ENCODE measurements at places on chromosomes 11 and 22.

DNA sequence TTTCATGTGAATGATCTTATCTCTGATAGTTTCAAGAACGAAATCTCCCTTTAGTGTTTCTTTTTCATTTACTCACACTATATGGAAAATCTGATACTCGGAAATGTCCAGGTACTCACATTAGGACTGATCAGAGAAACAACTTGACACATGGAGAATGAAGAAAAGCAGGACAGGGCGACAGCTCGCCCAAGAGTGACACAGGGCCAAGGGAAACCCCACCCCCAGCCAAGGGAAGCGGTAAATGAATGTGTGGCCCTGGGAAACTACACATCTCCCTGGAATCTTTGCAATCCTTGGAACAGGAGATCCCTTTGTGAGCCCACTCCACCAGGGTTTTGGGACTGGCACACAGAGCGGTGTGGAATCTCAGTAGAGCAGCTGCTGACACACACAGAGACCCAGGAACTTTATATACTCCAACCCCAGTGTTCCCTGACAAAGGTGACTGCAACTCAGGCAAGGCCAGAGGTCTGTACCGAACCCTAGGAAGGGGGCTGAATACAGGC is 303.7 kb upstream of the ARHGAP42 start:
- no peaks in the 10 kb centered on the region for H3K4me1 ChIP-seq
- no peak overlapping the region for H3K27ac ChIP-seq
- no peaks in the 10 kb centered on the region for H3K36me3 ChIP-seq
- H3K4me3 ChIP-seq, result no peak overlapping the region
- H3K27me3 ChIP-seq, result no peaks in the 10 kb centered on the region

GRCh38 chr11:64037027-64037634 is 1.4 kb downstream of the FLRT1 start:
- H3K4me3 ChIP-seq, result peak overlapping the region; percentile 26
- DNase-seq, result no peak
- no peak overlapping the region for H3K27ac ChIP-seq
- no peaks in the 10 kb centered on the region for H3K36me3 ChIP-seq

- H3K27me3 ChIP-seq, result no peaks in the 10 kb centered on the region
- no peaks in the 10 kb centered on the region for H3K4me1 ChIP-seq
- no peak overlapping the region for H3K4me3 ChIP-seq
- H3K27ac ChIP-seq, result no peak overlapping the region
Measured at GRCh38 chr22:31846161-31847115, 92.6 kb downstream of the DEPDC5 start.

- H3K27me3 ChIP-seq, result no peaks in the 10 kb centered on the region
- H3K4me3 ChIP-seq, result no peak overlapping the region
- H3K4me1 ChIP-seq, result no peaks in the 10 kb centered on the region
- H3K27ac ChIP-seq, result no peak overlapping the region
- no peak for DNase-seq
Measured at GRCh38 chr11:84566671-84567070, 1060.5 kb downstream of the DLG2 start.

- no peaks in the 10 kb centered on the region for H3K36me3 ChIP-seq
- no peaks in the 10 kb centered on the region for H3K27me3 ChIP-seq
- H3K4me1 ChIP-seq, result peaks cover 16% of the 10 kb centered on the region
- no peak for DNase-seq
- no peak overlapping the region for H3K4me3 ChIP-seq
Measured at GRCh38 chr11:96316869-96317268, 26.1 kb downstream of the MAML2 start.

DNA sequence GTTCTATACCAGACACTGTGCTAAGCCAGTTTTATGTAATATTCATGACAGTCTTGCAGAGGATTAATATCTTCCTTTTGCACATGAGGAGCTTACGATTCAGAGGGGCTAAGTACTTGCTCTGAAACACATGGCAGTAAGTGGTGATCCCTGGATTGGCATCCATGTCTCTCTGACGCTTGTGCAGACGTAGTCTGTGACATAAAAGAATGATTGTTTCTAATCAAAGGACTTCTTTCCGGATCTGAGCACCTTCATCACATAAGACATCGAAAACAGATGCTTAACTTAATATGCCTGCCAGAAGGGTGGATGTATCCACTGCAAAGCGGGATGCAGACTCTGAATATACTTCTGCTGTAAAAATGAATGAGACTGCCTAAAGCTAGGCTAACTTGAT is 74.8 kb downstream of the ARHGAP42 start:
- no peaks in the 10 kb centered on the region for H3K36me3 ChIP-seq
- no peaks in the 10 kb centered on the region for H3K27me3 ChIP-seq
- H3K4me3 ChIP-seq, result no peak overlapping the region
- DNase-seq, result no peak
- peaks cover 6% of the 10 kb centered on the region for H3K4me1 ChIP-seq
- peak overlapping the region; percentile 60 for H3K27ac ChIP-seq

- H3K36me3 ChIP-seq, result no peaks in the 10 kb centered on the region
- no peaks in the 10 kb centered on the region for H3K27me3 ChIP-seq
- DNase-seq, result no peak
- H3K4me3 ChIP-seq, result no peak overlapping the region
- no peaks in the 10 kb centered on the region for H3K4me1 ChIP-seq
Measured at GRCh38 chr11:10476342-10476741, 21.3 kb downstream of the AMPD3 start.

DNA sequence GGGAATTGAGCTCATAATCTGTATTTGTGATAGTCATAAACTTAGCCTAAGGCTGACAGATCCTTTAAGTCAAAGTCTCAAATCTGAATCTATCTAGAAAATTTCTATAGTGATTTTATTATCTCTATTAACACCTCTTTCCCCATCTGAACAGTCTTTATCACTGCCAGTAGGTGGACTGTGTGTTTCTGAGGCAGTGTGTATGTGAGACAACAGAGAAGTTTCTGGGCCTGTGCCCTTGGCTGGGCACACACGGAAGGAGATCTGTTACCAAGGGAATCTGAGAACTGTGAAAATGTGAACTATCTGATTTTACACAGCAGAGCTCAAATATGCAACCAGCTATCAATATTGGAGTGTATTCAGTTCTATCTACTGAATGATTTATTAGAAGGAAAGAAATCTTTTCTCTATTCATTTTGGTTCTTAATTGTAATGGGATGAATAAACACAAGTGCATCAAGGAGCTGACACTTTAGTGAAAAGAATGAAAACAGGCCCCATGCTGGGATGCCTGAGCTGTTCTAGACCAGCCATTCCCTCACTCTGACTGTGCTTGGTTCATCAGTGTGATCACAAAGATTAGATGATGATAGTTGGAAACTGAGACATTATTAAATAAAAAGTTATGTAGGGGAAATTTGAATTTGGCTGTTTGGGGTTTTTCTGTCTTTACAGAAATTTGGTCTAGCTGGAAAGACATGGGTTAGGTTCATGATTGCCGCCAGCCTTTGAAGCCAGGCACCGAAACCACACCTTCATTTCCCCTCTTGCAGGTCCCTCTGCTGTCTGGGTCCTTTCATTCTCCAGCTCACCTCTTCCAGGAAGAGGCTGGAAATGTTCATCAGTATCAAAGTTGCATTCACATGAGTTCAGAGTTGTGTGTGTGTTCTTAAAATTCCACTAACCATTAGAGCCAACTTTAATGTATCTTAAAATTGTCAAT is 68.1 kb downstream of the LIF start:
- no peaks in the 10 kb centered on the region for H3K27me3 ChIP-seq
- no peak overlapping the region for H3K27ac ChIP-seq
- H3K36me3 ChIP-seq, result no peaks in the 10 kb centered on the region
- DNase-seq, result no peak
- H3K4me1 ChIP-seq, result no peaks in the 10 kb centered on the region

- H3K4me3 ChIP-seq, result no peak overlapping the region
- H3K36me3 ChIP-seq, result no peaks in the 10 kb centered on the region
- H3K27ac ChIP-seq, result peak overlapping the region; percentile 61
- no peaks in the 10 kb centered on the region for H3K27me3 ChIP-seq
- DNase-seq, result peak; percentile 76
Measured at GRCh38 chr11:118088531-118088930, 1.8 kb upstream of the SMIM35 start.

DNA sequence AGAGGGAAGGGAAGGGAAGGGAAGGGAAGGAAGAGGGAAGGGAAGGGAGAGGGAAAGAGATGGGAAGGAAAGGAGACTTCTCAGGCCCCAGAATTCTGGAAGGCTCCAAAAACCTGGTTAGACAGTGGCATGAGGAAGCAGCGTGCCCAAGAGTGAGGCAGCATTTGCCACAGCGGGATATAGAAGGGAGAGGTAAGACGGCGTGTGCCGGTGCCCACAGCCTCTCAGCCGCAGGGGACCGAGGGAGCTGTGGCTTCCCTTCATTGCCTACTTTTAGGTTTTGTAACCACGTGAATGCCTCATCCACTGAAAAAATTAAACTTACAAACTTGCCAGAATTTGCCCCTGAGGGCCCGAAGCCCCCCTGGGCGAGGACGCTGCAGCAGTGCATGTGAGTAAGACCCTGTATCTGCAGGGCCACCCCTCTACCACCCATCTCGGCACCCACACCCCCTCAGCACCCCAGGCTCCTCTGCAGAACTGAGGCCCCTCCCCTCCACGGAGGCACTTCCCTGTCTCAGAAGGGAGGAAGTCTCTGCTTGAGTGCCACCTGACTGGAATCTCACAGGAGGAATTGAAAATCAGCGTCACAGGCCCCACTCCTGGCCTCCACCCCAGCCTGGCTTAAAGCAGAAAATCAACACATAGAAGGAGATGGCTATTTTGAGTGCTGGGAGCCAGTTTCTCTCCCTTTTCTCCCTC is 58.1 kb downstream of the LINC01488 start:
- H3K27ac ChIP-seq, result no peak overlapping the region
- no peaks in the 10 kb centered on the region for H3K27me3 ChIP-seq
- no peak for DNase-seq
- H3K36me3 ChIP-seq, result no peaks in the 10 kb centered on the region
- H3K4me1 ChIP-seq, result no peaks in the 10 kb centered on the region

- no peak overlapping the region for H3K4me3 ChIP-seq
- no peak for DNase-seq
- H3K4me1 ChIP-seq, result no peaks in the 10 kb centered on the region
- H3K27me3 ChIP-seq, result peaks cover 5% of the 10 kb centered on the region
Measured at GRCh38 chr11:76665172-76665571, 5.4 kb downstream of the LRRC32 start.

GRCh38 chr11:48007677-48008076 is 27.3 kb downstream of the PTPRJ start:
- H3K36me3 ChIP-seq, result no peaks in the 10 kb centered on the region
- no peaks in the 10 kb centered on the region for H3K27me3 ChIP-seq
- no peak overlapping the region for H3K4me3 ChIP-seq
- no peak for DNase-seq
- peaks cover 10% of the 10 kb centered on the region for H3K4me1 ChIP-seq

GRCh38 chr11:58276151-58276550 is 8.1 kb upstream of the OR10W1 start:
- H3K36me3 ChIP-seq, result no peaks in the 10 kb centered on the region
- no peak for DNase-seq
- no peaks in the 10 kb centered on the region for H3K27me3 ChIP-seq
- H3K4me3 ChIP-seq, result no peak overlapping the region
- no peak overlapping the region for H3K27ac ChIP-seq
- H3K4me1 ChIP-seq, result no peaks in the 10 kb centered on the region

DNA sequence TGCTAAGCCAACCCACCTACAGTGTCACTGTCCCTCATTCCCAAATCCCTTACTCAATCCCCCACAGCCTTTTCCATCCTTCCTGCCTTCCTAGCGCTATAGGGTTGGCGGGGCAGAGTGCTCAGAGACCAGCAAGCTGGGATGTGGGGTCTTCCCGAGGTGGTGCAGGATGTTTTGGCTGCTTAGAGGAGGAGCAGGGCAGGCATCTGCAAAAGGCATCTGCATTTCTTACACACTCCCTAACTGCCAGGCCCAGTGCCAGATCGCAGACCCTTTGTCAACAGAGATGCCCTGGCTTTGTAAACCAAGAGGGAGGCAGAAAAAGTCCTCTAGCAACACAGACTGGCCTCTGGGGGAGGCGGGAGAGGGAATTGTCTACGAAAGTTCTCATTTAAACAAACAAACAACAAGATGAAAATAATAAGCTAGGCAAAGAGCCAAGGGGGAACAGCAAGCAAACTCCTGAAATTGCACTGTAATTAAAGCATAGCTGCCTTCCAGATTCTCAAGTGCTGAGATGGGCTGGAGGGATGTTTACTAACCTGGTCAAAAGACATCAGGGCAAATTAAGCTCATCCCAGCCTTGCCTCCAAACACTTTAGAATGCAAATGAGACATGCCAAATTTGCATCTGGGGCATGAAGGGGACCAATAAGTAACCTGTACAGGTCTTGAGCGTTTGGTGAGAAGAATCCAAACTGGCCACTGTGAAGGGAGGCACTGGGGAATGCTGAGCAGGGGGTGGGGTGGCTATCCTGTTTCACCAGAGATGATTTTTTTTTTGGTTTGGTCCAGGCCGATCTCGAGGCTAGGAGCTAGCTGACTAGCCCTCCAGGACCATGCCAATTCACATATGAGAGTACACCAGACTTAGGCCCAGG is 38.1 kb upstream of the ADA2 start:
- peaks cover 6% of the 10 kb centered on the region for H3K4me1 ChIP-seq
- H3K4me3 ChIP-seq, result no peak overlapping the region
- H3K27ac ChIP-seq, result peak overlapping the region; percentile 37
- no peaks in the 10 kb centered on the region for H3K27me3 ChIP-seq

- peak; percentile 79 for DNase-seq
- no peak overlapping the region for H3K4me3 ChIP-seq
- no peaks in the 10 kb centered on the region for H3K36me3 ChIP-seq
- no peaks in the 10 kb centered on the region for H3K27me3 ChIP-seq
Measured at GRCh38 chr11:75140269-75141138, 10.4 kb upstream of the SLCO2B1 start.

DNA sequence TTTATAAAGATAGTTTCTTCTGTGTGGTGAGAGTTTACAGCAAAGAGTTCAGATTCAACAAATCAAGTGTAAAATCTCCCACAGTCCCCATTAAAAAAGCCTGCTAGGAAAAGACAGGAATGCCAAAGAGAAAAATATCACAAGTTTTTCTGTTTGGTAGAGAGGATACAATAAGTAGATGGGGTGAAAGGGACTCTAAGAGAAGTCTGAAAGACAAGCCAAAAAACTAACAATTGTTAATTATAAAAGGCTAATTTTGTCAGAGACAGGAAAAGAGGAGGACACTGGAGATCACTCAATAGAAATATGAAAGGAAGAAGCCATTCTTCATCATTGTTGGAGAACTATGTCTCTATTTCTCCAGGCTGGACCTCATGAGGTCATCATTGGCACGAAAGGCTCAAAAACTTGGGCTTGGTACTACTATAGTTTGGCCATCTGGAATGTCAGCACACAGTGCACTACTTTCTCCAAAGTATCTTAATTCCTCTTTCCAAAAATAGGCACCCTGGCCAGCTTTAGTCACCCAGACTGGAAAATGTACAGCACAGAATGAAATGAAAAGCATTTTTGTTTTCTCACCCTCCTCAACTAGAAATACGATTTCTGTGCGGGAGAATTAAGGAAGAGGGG is 531 bp upstream of the SOX6 start:
- no peaks in the 10 kb centered on the region for H3K27me3 ChIP-seq
- no peak for DNase-seq
- no peaks in the 10 kb centered on the region for H3K36me3 ChIP-seq

- no peaks in the 10 kb centered on the region for H3K4me1 ChIP-seq
- no peaks in the 10 kb centered on the region for H3K27me3 ChIP-seq
- no peak for DNase-seq
- H3K27ac ChIP-seq, result no peak overlapping the region
Measured at GRCh38 chr11:79212741-79213190, 228.1 kb downstream of the TENM4 start.

Measured in colonic mucosa (tissue), 4 donors.